Suppressor macrophage treated with lipopolysaccharide for 1 hour (primary cell): ENCODE measurements at places on chromosomes 1 and 21.

- peak; percentile 91 for DNase-seq
Observed at GRCh38 chr1:24688621-24689195, 45.6 kb downstream of the SRRM1 start.

GRCh38 chr1:214638459-214638807 lies 35.4 kb downstream of the CENPF start:
- no peak for DNase-seq

- no peak for DNase-seq
Observed at GRCh38 chr1:171881442-171881841, 40.1 kb downstream of the DNM3 start.

GRCh38 chr1:56227886-56228285 lies 351.5 kb downstream of the PLPP3 start:
- DNase-seq, result no peak

DNA sequence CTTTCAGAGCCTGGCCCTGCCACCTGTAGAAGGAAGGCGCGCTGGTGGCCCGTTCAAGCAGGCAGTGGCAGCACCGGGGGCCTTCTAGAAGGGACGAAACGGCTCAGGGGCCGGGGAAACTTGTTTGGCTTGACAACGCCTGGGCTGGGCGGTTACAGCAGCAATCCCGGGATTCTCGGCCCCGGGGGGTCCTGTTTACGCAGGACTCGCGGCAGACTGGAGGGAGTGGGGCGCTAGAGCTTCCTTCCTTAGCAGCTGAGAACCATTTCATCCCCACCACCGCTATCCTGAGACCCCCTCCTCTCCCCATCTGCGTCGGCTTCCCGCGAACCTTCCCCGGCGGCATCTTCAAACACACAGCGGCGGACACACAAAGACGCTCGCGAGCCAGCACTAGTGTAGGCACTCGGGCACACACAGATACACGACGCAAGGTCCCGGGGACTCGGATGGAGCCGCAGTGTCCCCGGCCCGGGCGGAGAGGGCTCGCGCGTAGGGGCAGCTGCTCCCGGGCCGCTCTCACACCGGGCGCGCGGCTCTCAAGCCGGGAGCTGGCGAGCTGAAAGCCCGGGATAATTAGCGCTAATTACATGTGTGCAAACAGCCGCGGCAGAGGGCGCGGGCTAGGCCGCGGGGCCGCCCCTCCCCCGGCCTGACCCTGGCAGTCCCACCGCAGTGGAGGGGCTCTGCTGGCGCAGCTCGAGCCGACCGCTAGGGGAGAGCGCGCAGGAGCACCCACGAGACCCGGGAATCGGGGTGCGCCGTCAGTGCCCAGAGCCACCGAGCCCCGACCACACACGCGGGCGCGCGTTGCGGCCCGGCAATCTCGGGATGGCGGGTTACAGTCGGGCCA lies 271.4 kb downstream of the FOXD2 start:
- DNase-seq, result peak; percentile 48

GRCh38 chr21:17853393-17854275 lies 34.5 kb upstream of the C21orf91 start:
- peak; percentile 34 for DNase-seq

DNA sequence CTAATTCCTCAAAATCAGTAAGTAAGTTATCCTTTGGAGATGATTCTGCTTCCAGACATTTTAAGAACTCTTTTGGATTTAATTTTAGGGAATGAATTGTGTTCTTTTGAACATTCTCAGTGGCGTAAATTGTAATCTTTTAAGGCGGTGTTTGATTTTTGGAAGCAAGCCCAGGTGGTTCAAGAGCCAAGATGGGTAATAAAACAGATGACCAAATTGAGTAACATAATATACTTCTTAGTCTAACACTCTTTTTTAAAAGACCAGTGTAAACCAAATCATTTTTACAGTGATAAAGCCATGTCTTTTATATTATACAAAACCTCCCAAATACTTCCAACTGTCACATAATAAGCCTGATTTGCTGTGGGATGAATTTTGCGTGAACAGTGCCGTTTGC lies 133.8 kb downstream of the LRRC40 start:
- no peak for DNase-seq

- no peak for DNase-seq
Observed at GRCh38 chr1:55423376-55423775, 208.2 kb upstream of the USP24 start.

- no peak for DNase-seq
Observed at GRCh38 chr1:58942759-58943191, 158.9 kb upstream of the JUN start.

DNA sequence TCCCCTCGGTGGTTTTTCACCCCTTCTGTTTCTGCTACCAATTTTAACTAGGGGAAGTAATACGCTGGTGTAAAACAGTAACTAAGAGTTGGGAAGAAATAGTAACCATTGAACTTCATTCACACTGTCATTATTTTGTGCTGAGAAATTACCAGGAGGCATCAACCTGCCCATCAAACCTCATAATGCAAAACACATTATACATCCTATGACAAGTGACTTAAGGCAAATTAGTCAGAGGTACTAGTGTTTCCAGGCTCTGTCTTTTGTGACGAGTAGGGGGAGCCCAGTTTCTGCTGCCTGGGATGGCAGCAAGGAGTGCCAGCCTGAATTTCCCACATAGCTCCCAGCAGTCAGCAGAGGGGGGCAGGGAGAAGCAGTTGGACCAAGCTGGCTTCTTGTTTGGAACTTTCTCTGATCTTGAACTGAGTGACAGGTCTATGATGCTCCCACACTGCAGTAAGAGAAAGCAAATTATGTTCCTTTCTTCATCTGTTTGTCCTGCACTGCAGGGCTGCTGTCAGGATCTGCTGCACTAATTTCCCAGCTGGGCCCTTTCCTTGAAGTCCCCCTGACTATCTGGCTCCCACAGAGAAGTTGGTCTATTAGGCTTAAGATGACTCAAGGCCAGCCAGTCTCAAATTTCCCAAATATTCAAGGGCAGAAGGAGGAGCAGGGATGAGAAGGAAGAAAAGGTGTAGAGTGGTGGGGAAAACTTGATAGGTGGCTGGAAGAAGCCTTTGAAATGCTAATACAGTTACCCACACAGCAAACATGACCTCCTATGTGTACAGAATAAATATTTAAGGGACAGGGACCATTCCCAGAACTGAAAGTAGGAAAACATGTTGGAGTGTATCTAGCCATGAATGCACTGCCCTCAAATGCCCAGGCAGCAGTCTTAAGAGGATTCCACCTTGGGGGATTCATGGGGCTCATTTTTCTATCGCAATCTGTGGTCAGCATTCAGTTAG lies 322.8 kb downstream of the SEC16B start:
- no peak for DNase-seq

- no peak for DNase-seq
Observed at GRCh38 chr1:61436016-61436415, 288.9 kb downstream of the TM2D1 start.

DNA sequence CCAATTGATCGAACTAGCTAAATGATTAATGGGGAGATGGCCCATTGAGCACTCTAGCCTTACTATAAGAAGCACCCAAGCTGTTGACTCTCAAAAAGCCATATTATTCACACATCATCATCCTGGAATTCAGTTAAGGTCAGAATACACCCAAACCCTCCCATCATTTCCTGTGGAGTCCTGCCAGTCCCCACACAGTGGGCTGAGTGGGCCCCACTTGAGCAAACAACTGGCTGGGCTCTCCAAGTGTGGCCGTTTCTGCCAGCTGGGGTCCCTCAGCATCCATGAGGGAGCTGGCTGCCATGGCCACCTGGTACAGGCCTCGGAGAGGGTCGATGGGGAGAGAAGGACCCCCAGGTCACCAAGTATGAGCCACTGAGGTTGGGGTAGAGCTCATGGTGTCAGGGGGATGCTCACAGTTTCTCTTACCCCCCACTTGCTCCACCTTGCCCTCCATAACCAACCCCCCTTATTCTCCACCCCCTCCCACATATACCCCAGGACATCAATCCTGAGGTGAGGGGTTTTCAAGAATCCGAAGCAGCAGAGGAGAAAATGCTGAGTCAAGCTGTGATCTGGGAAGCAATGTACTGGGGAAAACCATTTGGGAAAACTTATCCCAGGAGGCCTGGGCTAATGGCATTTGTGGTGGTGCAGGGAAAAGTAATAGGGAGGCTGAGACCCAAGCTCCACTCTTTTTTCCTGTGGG lies 60.3 kb downstream of the UBE2T start:
- no peak for DNase-seq

DNA sequence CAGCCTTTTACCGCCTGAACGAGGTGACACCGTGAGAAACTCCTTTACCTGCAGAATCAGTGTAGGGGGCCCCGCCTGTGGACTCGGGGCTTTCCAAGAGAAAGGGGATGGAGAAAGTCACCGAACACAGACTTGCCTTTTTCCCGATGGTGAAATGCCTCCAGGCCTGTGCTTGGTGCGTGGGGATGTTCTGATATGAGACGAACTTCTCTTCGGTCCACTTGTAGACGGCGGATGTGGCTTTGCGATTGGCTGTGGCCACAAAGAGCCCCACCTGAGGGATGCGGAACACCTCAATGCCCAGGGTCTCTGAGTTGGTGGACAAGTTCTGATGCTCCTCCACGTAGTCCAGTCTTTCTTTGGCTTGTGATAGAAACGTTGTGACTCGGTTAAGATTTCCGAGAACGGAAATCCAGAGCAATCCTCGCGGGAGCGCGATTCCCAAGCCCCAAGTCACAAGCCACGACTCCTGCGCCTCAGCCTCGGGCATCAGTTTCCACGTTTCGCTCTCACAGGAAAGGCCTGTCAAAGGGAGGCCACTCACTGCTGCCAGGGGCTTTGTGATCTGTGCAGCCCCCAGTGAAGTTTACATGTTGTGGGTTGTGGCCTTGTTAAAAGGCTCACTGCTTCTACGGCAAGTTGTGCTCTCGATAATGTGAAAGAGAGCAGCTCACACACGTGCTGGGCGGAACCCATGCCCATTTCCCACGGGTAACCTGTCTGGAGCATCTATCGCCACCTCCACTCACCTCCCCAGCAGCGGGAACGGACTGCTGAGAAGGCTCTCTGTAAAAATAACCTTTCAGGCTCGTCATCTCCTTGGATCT lies 12.6 kb downstream of the KRTAP10-1 start:
- DNase-seq, result no peak

DNA sequence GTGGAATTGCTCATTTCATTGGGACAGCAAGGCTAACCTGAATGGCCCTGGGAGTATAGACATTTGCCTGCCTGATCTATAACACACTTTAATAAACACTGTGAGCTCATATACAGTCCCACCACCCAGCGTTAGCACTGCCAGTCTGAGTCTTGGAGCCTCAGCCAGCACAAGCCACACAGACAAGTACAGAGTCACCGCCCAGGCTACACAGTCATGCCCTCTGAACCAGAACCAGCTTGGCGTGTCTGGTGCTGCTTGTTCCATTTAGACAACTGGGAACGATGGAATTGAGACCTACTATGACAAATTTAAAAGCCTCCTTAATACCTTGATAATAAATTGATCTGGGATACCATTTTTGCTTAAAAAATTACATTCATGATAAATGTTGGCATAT lies 31.6 kb downstream of the NID1 start:
- no peak for DNase-seq

DNA sequence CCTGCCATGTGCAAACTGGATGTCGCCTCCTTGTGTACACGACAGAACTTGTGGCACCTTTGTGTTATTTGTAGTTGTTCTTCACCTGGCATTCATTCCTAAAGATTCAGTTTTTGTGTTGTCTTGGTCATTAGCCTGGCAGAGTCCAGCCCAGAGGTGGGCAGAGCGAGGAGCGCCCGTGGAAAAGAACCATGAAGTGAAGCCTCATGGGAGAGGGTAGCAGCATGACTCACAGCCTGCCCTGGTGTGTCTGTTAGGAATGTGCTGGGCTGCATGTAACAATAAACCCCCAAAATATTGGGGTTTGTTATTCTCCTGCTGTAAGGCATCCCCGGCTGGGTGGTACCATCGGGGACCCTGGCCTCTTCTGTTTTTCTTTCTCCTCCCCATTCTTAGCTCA lies 124.9 kb upstream of the TMEM51 start:
- no peak for DNase-seq

DNA sequence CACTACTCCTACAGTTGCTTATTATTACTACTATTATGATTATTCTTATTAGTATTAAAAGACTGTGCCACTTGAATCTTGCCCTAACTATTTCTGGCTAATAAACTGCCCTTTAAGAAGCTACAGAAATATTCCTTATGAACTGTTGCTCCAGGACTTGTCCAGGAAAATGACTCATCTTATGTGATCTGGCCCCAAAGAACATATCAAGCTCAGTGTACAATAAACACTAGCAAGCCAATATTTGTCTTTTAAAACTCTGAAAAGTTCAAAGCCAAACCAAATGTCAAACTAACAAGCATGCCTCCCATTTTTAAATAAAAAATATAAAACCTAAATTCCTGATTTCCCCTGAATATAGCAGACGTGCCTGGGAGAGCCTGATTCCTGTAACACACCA lies 88.7 kb upstream of the SIM2 start:
- no peak for DNase-seq

DNA sequence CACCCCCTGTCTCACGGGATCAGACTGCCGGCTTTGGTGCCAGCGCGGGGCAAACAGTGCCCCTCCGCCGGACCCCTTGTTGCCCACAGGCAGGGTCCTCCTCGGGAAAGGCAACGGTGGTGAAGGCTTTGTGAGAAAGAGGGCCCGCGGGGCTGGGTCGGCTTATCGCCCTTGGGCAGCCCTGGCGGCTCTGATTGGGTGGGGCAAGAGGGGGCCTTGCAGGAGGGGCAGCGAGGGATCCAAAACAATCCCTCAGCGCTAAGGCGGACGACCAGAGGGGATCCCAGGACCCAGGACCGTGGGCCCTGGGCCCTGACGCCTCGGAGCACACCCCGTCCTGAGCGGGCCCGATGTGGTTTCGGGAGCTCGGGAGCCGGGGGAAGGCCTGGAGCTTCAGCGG lies 3.9 kb upstream of the ZNF678 start:
- DNase-seq, result no peak

- DNase-seq, result no peak
Observed at GRCh38 chr1:18662286-18662639, 31.6 kb downstream of the PAX7 start.

- DNase-seq, result no peak
Observed at GRCh38 chr1:7046891-7047290, 261.6 kb downstream of the CAMTA1 start.

DNA sequence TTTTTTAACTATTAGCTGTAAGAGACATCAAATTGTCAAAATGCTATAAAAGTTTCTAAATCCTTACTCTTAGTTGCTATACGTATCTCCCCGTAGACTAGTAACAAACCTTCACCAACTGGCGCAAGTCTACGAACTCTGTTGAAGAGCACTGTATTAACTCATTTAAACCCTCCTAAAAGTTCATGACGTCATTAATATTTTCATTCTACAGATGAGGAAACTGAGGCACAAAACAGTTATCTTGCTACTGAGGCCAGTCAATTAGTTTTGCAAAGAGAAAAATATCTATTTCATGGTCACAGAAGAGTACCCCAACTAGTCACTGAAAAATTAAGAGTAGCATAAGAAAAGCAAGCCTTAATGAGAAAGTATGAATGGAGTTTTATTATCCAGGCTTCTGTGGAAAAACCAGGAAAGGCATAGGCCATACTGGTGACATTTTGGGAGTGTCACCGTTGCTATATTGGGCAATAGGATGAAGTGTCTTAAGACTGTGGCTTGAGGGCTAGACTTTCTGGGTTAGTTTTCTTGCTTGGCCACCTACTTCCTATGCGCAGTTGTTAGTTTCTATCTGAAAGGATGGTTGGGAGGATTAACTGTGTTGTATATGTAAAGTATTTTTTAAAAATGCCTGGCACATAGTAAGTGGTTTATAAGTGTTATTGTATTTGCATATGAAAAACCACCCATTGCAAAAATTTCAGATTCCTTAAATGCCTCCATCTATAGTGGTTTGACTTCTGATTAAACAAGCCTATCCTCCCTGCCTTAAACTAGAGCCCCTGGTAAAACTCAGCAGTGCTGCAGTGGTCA lies 52.4 kb upstream of the SYT14 start:
- DNase-seq, result no peak
